ENCODE measurements at places on chromosomes 6 and 20.

DNA sequence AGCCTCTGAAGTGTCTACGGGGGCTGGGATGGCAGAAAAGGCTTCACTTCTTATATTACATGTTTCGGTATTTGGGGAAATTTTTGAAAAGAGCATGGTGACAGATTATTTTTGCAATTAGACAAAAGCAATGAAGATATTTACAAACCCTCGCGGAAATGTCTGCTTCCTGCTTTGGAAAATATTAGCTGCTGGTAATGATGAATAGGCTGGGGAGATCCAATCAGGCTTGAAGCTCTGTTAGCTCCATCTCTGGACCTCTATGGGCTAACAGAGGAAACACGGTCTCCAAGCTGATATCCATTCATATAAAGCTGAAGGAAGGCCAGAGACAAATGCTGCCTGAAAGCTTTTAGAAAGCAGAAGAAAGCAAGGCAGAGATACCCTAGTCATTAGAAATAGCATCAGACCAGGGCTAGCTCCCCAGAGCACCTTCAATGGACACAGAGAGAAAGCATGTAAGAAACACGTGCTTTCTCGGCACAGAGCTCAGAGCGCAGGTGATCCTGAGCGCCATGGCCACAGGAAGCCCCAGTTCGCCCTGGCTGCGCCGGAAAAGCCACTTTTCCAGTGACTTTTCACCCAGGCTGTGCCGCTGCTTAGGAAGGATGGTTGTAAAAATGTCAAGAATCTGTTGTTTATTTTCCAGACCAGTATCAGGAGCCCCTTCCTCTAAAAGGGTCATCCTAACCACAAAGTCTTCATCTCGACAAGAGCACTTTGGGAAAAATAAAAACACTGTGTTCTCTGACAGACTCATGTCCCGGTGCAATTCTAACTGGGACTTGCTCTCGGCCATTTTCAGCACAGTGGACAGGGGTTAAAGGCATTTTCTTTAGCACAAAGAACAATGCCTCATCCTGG lies 68.5 kb upstream of the NFATC2 start:
- DNase-seq, result no peak

- no peak for DNase-seq
Observed at GRCh38 chr6:36428911-36429310, 13.7 kb downstream of the PXT1 start.

- DNase-seq, result no peak
Observed at GRCh38 chr20:51628533-51629398, 86.2 kb upstream of the NFATC2 start.

GRCh38 chr6:48755315-48755714 lies 644.3 kb upstream of the PTCHD4 start:
- no peak for DNase-seq

GRCh38 chr6:90190752-90191395 lies 105.8 kb downstream of the BACH2 start:
- DNase-seq, result no peak

All from globus pallidus (tissue), 1 donor.